Stimulated activated CD4-positive, alpha-beta T cell treated with anti-CD3 and anti-CD28 coated beads, Interleukin-4, amount 100 ng/mL, for 1 hour (primary cell): ENCODE measurements at places on chromosomes 4 and X.

GRCh38 chr4:15459706-15460105 lies 10.0 kb upstream of the CC2D2A start:
- no peak for DNase-seq

- DNase-seq, result no peak
Measured at GRCh38 chrX:56728321-56728720, 722 bp upstream of the NBDY start.

- DNase-seq, result no peak
Measured at GRCh38 chr4:40763228-40763716, 13.5 kb downstream of the NSUN7 start.

- DNase-seq, result no peak
Measured at GRCh38 chr4:67480810-67481209, 64.5 kb downstream of the CENPC start.

DNA sequence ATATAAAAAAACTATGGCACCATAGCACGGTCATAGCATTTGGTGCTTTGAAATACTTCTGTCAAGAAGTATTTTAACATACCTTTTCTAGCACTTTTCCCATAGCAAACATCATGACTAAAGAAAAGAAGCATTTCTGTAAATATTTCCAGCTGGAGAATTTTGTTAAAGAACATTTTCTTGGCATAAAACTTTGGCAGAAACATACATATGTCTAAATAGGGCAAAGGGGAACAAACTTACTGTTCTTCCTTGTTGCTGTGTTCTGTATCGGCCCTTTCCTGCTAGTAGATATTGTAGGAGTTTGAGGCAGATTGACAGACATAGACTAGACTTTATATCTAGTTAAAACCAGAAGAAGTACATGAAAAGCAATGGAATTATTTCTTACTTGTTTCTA lies 2368.5 kb downstream of the PCDH7 start:
- DNase-seq, result no peak

- no peak for DNase-seq
Measured at GRCh38 chr4:39715788-39716187, 17.9 kb downstream of the UBE2K start.
